ENCODE measurements at places on chromosomes 6 and 20. TPM values are rescaled to one million over a fixed set of nuclear protein-coding genes. Genes with fewer than 3 reads are reported as not detected.

TFAP2D gene
- total RNA-seq: not detected

BPI gene
- total RNA-seq: not detected

GNAS-AS1 gene
- total RNA-seq: 1.5 TPM

ZNF76 gene
- 83.0 TPM for total RNA-seq

CTCFL gene
- not detected for total RNA-seq

GPX6 gene
- total RNA-seq: not detected

DNA sequence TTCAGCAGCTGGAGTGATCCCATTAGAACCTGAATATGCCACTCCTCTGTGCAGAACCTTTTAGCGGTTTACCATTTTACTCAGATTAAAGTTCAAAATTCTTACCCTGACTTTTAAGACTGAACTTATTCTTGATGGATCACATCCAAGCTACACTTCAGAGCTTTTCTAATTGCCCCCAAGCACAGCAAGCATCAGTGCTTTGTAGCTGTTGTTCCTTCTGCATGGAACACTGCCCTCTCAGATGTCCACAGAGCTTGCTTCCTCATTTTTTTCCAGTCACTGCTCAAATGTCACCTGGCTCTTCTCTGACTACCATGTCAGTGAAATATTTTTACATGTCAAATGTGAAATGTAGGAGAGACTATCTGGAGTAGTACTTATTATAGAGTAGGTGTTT, 1.6 kb upstream of the SLC35B3 start:
- DNase-seq: no peak
- H3K27me3 ChIP-seq: no peaks in the 10 kb centered on the region
- no peaks in the 10 kb centered on the region for H3K36me3 ChIP-seq
- H3K4me3 ChIP-seq: no peak overlapping the region

GRCh38 chr20:15200147-15200565, 862.7 kb upstream of the FLRT3 start:
- H3K27ac ChIP-seq: no peak overlapping the region
- H3K36me3 ChIP-seq: no peaks in the 10 kb centered on the region
- DNase-seq: no peak
- H3K4me3 ChIP-seq: no peak overlapping the region
- no peaks in the 10 kb centered on the region for H3K4me1 ChIP-seq

DNA sequence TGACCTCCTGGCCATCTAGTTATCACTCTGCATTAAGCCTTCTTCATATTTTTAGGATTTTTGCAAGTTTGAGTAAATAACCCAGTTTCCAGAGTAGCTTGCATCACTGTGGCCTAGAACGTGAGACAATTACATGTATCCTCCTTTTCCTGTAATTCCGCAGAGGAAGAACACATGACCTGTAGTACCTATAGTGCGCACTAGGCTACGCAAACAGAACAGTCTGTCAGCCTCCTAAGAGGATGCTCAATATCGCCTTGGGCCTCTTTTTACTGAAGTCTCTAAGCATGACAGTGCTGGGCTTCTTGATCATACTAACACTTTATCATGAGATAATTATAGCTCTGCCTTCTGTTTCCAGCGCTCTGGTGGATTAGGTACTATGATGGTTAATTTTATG, 20.2 kb upstream of the NR2E1 start:
- no peak overlapping the region for H3K4me3 ChIP-seq
- no peaks in the 10 kb centered on the region for H3K36me3 ChIP-seq
- H3K27ac ChIP-seq: no peak overlapping the region
- no peaks in the 10 kb centered on the region for H3K4me1 ChIP-seq
- peaks cover 34% of the 10 kb centered on the region for H3K27me3 ChIP-seq

- H3K27ac ChIP-seq: no peak within 1 kb of the TSS
- DNase-seq: peak; percentile 61
- H3K4me1 ChIP-seq: peaks cover 15% of the 10 kb centered on the region
- no peaks in the 10 kb centered on the region for H3K27me3 ChIP-seq
Measured at GRCh38 chr6:116615937-116616736, at the start of gene RSPH4A. TSS of gene RSPH4A (plus strand) at chr6:116616479. CDS start at chr6:116616624, 145 bp downstream.

- H3K4me3 ChIP-seq: no peak overlapping the region
- H3K27ac ChIP-seq: no peak overlapping the region
- H3K36me3 ChIP-seq: peaks cover 14% of the 10 kb centered on the region
- no peak for DNase-seq
- H3K4me1 ChIP-seq: no peaks in the 10 kb centered on the region
Measured at GRCh38 chr20:38065764-38066375, 32.3 kb downstream of the RPRD1B start.

DNA sequence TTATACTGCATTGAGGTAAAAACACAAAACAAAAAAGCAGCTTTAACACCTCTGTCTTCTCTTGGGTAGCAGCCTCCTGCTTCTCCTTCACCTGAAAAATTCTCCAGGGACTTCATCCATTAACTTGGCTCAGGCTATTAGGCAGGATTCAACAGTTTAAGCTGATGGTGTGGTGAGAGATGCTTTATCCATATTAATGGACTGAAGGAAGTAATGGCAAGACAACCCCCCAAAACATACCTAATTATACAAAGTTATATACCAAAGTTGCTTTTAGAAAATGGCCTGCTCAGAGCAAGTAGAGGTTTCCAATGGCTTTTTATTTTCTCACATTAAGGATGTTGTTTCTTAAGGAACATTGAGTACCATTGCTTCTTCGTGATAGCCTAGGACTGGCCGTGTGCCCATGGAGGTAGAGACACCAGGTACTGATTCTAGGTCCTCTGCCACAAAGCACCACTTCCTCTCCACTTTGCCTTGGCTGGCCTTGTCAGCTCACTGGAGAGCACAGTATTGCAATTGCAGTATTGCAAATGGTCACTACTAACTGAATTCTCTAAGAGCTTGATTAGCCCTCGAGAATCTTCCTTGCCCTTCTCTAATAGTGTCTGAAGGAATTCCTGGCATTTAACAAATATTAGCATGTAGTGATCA, 7.3 kb downstream of the EDN1 start:
- peaks cover 2% of the 10 kb centered on the region for H3K27me3 ChIP-seq
- H3K4me1 ChIP-seq: no peaks in the 10 kb centered on the region
- no peak for DNase-seq
- H3K36me3 ChIP-seq: no peaks in the 10 kb centered on the region
- no peak overlapping the region for H3K4me3 ChIP-seq

DNA sequence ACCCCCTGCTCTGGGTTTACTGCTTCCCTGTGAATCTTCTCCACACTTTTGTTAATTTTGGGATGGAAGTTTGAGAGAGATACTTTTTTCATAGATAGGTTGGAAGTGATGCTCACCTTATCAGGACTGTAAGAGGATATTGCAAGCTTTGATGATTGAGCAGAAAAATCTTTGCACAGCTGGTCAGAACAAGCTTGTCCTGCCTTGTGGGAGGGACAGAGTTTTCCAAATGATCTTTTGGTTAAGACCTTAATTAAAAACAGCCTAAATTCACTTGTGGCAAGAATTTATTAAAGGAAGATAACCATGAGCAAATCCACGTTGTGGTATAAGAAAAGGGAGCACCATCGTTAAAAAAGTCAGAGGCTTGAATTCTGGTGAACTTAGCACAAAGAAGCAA, 32.2 kb downstream of the E2F3 start:
- H3K4me1 ChIP-seq: no peaks in the 10 kb centered on the region
- no peak for DNase-seq
- H3K27ac ChIP-seq: no peak overlapping the region
- H3K4me3 ChIP-seq: no peak overlapping the region
- no peaks in the 10 kb centered on the region for H3K27me3 ChIP-seq

DNA sequence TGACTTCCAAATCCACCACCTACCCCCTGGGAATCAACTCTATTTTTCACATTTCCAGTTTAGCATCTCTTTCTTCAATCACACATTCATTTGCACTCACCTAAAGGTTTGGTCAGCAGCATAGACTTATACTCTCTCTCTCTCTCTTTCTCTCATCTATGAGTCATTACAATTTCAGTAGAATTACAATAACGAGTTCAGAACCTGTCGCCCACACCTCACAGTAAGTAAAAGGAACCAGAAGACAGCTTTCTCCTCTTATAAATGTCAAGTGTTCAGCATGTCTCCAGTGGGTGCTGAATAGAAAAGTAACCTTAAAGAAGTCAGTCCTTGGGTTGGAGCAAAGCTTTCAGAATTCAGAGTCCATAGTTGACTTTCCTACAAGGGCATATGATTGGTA, 1.1 kb upstream of the PHACTR1 start:
- no peak overlapping the region for H3K27ac ChIP-seq
- no peaks in the 10 kb centered on the region for H3K4me1 ChIP-seq
- H3K4me3 ChIP-seq: no peak overlapping the region
- H3K27me3 ChIP-seq: no peaks in the 10 kb centered on the region
- DNase-seq: no peak

DNA sequence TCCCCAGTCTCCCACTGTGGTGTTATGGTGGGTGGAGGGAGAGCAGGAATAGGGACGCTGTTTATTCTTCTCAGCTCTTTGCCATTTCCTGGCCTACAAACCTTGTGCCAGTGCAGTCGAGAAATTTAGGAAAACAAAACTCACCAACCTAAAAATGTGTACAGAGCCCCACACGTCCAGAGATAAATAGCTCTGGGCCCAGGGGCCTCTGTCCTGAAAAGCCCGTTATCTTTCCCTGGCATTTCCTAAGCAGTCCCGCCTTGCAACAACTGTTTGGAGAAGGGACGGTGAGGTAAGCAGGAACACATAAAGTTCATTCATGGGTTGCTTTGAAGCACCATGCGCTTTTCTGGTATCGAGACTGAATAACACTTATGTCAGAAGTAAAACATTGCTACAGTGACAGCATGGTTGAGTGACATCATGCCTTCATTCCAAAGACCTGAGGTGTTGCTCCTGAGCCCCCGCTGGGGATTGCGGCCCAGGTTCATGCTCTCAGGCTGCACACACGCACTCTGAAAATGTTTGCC, 80.1 kb upstream of the NXT1 start:
- no peaks in the 10 kb centered on the region for H3K27me3 ChIP-seq
- no peaks in the 10 kb centered on the region for H3K4me1 ChIP-seq
- no peak for DNase-seq
- H3K4me3 ChIP-seq: no peak overlapping the region
- no peak overlapping the region for H3K27ac ChIP-seq

- H3K36me3 ChIP-seq: no peaks in the 10 kb centered on the region
- peaks cover 57% of the 10 kb centered on the region for H3K27me3 ChIP-seq
- no peak for DNase-seq
- peaks cover 2% of the 10 kb centered on the region for H3K4me1 ChIP-seq
- H3K27ac ChIP-seq: no peak overlapping the region
Measured at GRCh38 chr20:4150070-4150441, 134.7 kb upstream of the RNF24 start.

DNA sequence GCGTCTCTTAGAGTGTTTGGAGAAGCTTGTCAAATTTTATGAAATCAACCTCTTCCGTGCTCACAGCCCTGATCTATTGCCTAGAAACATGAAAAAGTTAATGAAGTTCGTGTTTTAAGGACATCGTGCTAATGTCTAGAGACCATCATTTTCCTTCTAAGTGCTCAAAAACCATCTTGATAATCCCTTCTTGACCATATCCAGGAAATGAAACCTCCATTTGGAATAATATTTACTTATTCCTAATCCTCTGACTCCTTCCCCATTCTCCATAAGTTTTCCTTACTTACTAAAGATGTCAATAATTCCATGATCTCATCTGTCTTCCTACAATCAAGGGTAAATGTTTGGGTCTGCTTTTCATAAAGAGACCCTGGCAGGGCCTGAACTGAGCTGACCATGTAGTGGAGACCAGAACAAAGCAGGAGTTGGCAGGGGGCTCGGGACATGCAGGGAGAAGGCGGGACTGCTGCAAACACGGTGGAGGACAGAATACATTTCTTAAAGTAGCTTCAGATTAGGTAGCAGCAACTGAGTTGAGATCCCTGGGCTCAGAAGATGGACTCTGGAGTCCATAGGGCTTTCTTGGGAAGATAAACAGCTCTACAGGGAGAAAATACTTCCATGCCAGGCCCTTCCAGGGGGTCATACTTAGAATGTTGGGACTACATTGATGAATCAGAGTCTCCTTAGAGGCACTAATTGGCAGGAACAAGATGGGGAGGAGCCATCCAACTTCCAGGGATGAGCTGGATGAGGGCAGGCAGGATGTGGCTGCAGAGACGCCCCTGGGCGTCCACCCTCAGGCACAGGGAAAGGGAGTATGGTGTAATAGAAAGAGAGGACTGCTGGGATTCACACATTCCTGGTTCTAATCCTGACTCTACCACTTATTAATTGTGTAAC, 100.7 kb downstream of the RIN2 start:
- no peak overlapping the region for H3K27ac ChIP-seq
- H3K27me3 ChIP-seq: peaks cover 2% of the 10 kb centered on the region
- H3K4me1 ChIP-seq: no peaks in the 10 kb centered on the region
- no peaks in the 10 kb centered on the region for H3K36me3 ChIP-seq

DNA sequence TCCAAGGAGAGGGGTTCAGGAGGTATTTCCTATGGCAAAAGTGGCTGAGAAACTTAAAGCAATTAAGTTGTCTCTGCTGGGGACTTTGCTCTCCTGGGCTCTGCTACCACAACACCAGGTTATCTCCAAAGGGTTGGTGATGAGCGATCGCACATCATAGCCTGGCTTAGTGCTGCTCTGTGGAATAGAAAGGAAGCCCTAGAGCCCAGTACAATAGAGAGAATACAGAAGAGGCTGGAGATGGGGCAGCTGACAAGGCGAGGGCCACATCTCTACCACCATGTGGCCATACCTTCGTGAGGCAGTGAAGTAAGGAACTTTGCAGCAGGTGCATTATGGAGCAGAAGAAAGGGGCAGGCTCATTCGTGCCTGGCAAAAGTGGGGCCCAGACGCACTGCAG, 8.6 kb upstream of the TMC2 start:
- no peak for DNase-seq
- peaks cover 12% of the 10 kb centered on the region for H3K4me1 ChIP-seq
- no peak overlapping the region for H3K27ac ChIP-seq
- no peaks in the 10 kb centered on the region for H3K27me3 ChIP-seq

DNA sequence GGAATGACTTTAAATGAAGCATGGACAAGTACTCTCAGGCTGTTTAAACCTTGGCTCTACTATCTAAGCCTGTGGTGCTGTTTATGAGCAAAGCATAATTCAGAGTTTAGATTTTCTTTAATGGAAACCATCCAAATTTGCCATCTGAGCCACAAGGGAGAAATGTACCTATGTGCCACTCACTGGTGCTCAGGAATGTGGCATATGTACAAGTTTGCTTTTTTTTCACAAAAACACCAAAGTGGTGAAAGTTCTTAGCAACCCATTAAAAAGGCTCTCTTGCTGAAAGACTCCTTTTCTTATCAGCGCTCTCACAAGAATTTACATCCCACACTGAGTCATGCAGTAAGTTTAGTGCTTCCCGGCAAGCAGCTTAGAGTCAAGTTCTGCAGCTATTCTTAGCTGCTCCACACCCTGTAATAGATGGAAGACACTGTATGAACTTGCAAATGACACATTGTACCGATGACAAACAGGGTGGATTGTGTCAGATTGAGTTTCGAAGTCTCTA, 57.3 kb upstream of the MLIP start:
- no peak overlapping the region for H3K27ac ChIP-seq
- no peak for DNase-seq
- H3K4me1 ChIP-seq: no peaks in the 10 kb centered on the region
